Fibroblast of villous mesenchyme (primary cell): ENCODE measurements at places on chromosomes 5 and 9. TPM values are rescaled to one million over a fixed set of nuclear protein-coding genes. Genes with fewer than 3 reads are reported as not detected.

DNA sequence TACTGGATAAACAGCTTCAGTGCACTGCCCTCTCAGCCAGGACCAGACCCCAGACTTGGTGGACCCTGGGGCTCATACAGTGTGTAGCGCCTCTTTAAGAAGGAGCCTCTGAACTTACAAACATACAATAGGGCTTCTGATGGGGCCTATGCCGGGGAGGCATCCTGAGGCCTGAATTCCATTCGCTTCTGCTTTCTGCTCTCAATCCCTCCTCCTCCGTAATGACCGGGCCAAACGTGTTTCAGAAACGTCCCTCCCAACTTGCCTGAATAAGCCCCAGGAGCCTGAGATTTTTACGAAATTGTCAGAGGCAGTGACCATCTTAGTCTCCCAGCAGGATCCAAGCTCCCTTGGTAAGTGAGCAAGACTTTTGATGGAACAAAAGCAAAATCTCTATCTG lies 128.1 kb upstream of the BOD1 start:
- no peak for DNase-seq

DNA sequence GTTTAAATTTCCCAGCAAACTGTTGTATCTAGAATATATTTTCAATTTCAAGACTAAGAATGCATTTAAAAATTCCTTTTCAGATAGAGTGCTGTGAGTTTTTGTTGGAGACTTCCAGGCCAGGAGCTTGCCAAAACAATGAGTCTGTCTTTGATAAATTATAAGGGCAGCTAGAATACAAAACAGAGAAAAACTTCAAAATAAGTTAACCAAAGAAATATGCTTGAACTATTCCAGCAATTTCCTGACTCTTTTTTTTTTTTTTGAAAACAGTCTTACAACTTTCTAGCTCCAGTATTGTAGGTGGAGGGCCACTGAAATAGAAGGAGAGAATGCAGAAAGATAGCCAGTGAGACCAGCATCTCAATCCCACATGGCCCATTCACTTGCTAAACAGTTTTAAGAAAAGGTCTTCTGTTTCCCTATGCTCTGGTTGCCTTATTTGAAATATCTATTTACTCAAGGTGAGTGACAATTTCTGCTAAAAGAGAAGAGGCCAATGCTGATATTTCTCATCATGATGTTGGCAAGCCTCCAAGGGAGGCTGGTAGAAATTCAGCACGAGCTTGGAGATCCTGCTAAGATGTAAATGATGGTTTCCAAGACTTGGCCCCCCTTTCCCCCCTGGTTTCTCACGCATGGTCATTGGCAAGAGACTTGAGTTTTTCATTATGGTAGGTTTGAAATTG lies 103.2 kb downstream of the USP20 start:
- peak; percentile 59 for DNase-seq

DNA sequence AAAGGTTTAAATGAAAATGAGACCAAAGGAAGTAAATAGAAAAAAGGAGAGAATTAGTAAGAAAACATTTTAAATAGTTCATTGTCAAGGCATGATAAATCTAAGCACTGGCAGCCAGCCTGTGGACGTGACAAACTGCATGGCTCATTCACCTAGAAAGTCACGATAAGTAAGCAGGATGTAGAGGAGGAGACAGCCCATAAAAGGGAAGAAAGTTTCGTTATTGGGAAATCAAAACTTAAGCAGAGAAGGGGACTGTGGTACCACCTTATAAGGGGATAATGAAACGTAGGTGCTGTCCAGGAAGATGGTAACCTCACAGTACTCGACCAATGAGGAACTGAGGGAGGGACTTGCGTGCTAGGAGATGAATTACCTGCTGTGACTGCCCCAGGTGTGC lies 494.5 kb upstream of the GRAMD2B start:
- DNase-seq: no peak

The SAXO1 gene
- total RNA-seq: not detected in 2 replicates
